CD4-positive, CD25-positive, alpha-beta regulatory T cell (primary cell): ENCODE measurements at places on chromosomes 7 and 10. TPM values are rescaled to one million over a fixed set of nuclear protein-coding genes. Genes with fewer than 3 reads are reported as not detected.

HERC4 gene
- 24.1 TPM for polyA plus RNA-seq

PTPRZ1 gene
- polyA plus RNA-seq = not detected

CCL24 gene
- not detected for polyA plus RNA-seq

EBLN1 gene
- not detected for polyA plus RNA-seq

GNAT3 gene
- polyA plus RNA-seq = not detected

LAMTOR4 gene
- 450 TPM for polyA plus RNA-seq

FAM25C gene
- not detected for polyA plus RNA-seq

- H3K27me3 ChIP-seq = peaks cover 4% of the 10 kb centered on the region
- no peak overlapping the region for H3K27ac ChIP-seq
- no peak for DNase-seq
- no peaks in the 10 kb centered on the region for H3K36me3 ChIP-seq
Measured at GRCh38 chr7:65609131-65609530, 235.5 kb downstream of the ZNF92 start.

DNA sequence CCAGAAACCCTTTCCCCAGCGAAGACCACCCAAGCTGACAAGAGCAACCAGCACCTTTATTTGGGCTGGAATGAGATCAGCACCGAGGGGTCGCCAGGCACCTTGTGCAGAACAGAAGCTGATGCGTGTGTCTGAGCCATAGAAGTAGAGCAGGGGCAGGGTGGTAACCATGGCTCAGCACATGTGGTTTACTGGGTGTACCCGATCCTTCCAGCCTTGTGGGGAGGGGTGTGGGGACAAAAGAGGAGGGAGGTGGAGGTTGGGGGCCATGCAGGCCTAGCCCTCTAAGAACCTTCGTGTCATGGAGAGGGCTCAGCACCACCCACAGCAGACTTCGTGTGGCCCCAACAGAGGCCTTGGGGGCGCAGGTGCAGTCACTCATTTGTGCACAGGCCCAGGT is 84.0 kb upstream of the GTF2I start:
- H3K36me3 ChIP-seq = no peaks in the 10 kb centered on the region
- no peak overlapping the region for H3K4me3 ChIP-seq
- H3K27ac ChIP-seq = no peak overlapping the region
- DNase-seq = no peak
- H3K27me3 ChIP-seq = no peaks in the 10 kb centered on the region

DNA sequence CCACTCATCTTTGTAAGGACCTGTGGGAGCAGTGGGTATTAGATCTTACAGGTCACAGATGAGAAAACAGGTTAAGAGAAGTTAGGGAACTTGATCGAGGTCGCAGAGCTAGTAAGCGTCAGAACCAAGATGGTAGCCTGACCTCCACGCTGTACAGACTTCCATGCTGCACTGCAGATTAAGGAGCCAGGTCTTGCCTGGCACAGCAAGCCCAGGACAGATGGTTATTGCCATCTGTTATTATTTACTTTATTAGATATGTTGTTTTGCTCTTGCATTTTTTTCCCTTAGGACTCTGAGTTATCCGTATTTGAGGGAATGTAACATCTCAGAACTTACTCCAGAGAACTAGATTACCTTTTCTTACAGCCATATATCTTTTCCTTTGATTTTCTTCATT is 147.2 kb downstream of the NSUN6 start:
- no peak overlapping the region for H3K27ac ChIP-seq
- H3K4me3 ChIP-seq = no peak overlapping the region
- DNase-seq = no peak
- H3K4me1 ChIP-seq = no peaks in the 10 kb centered on the region
- H3K27me3 ChIP-seq = peaks cover 2% of the 10 kb centered on the region
- no peaks in the 10 kb centered on the region for H3K36me3 ChIP-seq

- no peaks in the 10 kb centered on the region for H3K27me3 ChIP-seq
- H3K4me3 ChIP-seq = no peak overlapping the region
- no peak for DNase-seq
- H3K36me3 ChIP-seq = no peaks in the 10 kb centered on the region
- no peaks in the 10 kb centered on the region for H3K4me1 ChIP-seq
Measured at GRCh38 chr7:102248081-102248455, 38.6 kb upstream of the SH2B2 start.

GRCh38 chr10:44742248-44742647 is 168.9 kb upstream of the TMEM72 start:
- H3K27ac ChIP-seq = no peak overlapping the region
- no peak for DNase-seq
- H3K36me3 ChIP-seq = no peaks in the 10 kb centered on the region
- H3K4me3 ChIP-seq = no peak overlapping the region
- H3K4me1 ChIP-seq = no peaks in the 10 kb centered on the region
- no peaks in the 10 kb centered on the region for H3K27me3 ChIP-seq

GRCh38 chr10:119281581-119282071 is 74.3 kb downstream of the GRK5 start:
- no peak overlapping the region for H3K4me3 ChIP-seq
- DNase-seq = no peak
- H3K27ac ChIP-seq = no peak overlapping the region
- H3K36me3 ChIP-seq = no peaks in the 10 kb centered on the region
- H3K27me3 ChIP-seq = no peaks in the 10 kb centered on the region

DNA sequence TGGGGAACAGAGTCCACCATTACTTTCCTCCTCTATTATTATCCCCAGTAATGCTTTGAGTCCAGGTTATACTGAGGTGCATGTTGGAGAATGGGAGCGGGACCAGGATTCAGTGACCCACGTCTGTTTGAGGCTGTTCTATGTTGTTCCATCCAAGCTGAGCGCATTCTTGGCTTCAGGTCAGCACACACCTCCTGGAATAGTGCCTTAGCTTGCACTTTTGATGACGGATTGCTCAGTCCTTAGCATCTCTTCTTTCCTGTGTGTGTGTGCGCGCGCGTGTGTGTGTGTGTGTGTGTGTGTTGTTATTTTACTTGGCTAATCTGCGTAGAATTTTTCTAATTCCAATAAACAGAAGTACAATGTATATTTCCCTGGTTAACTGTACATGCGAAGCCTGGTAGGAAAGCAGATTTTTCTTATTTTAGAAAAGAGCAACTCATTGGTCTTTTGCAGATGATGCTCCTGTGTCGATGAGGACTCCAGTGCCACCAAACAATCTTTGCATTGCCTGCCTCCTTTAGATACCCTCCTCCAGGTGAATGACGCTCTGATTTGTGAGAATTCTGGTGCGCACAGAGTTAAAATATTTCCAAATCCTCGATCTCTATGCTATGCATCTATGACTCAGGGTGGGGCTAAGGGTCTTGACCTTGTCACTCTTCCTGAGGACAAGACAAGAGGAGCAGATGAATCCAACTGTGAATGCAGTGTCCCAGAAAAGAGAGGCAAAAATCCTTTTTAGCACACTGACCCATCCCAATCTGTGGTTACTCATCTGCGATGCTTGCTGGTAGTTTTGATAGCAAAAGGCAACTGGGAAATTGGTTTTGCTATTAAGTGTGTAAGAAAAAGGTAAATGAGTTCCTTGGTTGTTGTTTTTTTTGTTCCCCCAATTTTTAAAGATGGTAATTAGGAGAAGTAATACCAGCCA is 13.3 kb upstream of the CELF2 start:
- DNase-seq = no peak
- H3K4me3 ChIP-seq = no peak overlapping the region
- no peak overlapping the region for H3K27ac ChIP-seq
- peaks cover 26% of the 10 kb centered on the region for H3K27me3 ChIP-seq
- no peaks in the 10 kb centered on the region for H3K36me3 ChIP-seq

DNA sequence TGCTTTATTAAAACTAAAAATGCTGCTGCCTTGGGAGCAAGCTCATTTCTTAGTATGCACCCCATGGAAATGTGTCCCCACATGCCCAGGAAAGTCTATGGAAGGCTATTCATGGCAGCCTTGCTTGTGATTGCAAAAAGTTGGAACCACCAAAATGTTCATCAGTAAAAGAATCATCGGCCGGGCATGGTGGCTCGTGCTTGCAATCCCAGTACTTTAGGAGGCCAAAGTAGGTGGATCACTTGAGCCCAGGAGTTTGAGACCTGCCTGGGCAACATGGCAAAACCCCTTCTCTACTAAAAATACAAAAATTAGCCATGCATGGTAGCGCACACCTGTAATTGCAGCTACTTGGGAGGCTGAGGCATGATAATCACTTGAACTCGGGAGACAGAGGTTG is 79.8 kb downstream of the ARHGAP22 start:
- no peaks in the 10 kb centered on the region for H3K36me3 ChIP-seq
- DNase-seq = no peak
- H3K4me3 ChIP-seq = no peak overlapping the region
- no peaks in the 10 kb centered on the region for H3K4me1 ChIP-seq

GRCh38 chr10:72255977-72256729 is 17.6 kb upstream of the DDIT4 start:
- peaks cover 49% of the 10 kb centered on the region for H3K4me1 ChIP-seq
- no peaks in the 10 kb centered on the region for H3K27me3 ChIP-seq
- no peak overlapping the region for H3K27ac ChIP-seq
- no peak overlapping the region for H3K4me3 ChIP-seq
- no peaks in the 10 kb centered on the region for H3K36me3 ChIP-seq

- no peak overlapping the region for H3K27ac ChIP-seq
- no peak overlapping the region for H3K4me3 ChIP-seq
- DNase-seq = no peak
- H3K36me3 ChIP-seq = no peaks in the 10 kb centered on the region
Measured at GRCh38 chr10:95474228-95475002, 86.8 kb downstream of the SORBS1 start.

- no peak overlapping the region for H3K27ac ChIP-seq
- no peaks in the 10 kb centered on the region for H3K27me3 ChIP-seq
- no peaks in the 10 kb centered on the region for H3K36me3 ChIP-seq
- DNase-seq = no peak
Measured at GRCh38 chr7:52518869-52519268, 516.6 kb upstream of the POM121L12 start.

GRCh38 chr10:72889391-72889831 is 4.1 kb upstream of the OIT3 start:
- H3K27me3 ChIP-seq = peaks cover 2% of the 10 kb centered on the region
- no peak overlapping the region for H3K4me3 ChIP-seq
- no peaks in the 10 kb centered on the region for H3K4me1 ChIP-seq
- no peak overlapping the region for H3K27ac ChIP-seq
- peaks cover 6% of the 10 kb centered on the region for H3K36me3 ChIP-seq
- no peak for DNase-seq

DNA sequence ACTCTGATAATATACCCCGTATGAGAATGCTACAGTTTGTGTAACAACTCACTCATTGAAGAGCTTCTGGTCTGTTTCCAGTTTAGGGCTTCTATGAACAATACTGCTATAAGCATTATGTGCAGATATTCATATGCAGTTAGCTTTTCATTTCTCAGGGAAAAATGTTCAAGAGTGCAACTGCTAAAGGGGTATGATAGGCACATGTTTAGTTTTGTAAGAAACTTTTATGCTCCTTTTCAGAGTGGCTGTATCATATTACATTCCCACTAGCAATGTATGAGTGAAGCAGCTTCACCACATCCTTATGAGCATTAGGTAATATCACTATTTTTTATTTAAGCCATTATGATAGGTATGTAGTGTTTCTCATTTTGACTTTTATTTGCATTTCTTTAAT is 182.6 kb upstream of the CXCL12 start:
- no peaks in the 10 kb centered on the region for H3K36me3 ChIP-seq
- no peak for DNase-seq
- no peak overlapping the region for H3K4me3 ChIP-seq
- H3K27ac ChIP-seq = no peak overlapping the region

GRCh38 chr10:48606530-48607355 is 1.9 kb upstream of the ARHGAP22 start:
- no peaks in the 10 kb centered on the region for H3K4me1 ChIP-seq
- no peak overlapping the region for H3K4me3 ChIP-seq
- peaks cover 4% of the 10 kb centered on the region for H3K27me3 ChIP-seq
- H3K27ac ChIP-seq = no peak overlapping the region

DNA sequence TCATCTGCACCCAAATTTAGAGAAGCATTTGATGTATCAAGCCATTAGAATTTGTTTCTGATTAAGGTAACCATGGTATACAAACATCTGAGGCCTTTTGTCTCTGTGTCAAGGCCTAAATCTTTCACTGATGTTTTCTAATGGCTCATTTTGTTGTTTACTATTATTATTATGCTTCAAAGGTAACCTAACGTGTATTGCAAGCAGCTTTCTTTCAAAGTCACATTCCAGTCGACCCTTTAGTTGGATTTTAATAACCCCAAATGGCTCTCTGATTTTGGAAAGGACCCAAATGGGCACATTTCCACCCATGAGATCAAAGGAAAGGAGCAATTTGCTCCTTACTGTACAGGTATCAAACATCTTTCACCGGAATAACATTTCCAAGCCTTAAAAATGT is 46.7 kb upstream of the WNT16 start:
- H3K4me3 ChIP-seq = no peak overlapping the region
- DNase-seq = no peak
- no peak overlapping the region for H3K27ac ChIP-seq
- H3K27me3 ChIP-seq = peaks cover 1% of the 10 kb centered on the region
- H3K36me3 ChIP-seq = no peaks in the 10 kb centered on the region

GRCh38 chr10:6823770-6824169 is 243.7 kb upstream of the PRKCQ start:
- no peak overlapping the region for H3K27ac ChIP-seq
- no peak for DNase-seq
- no peaks in the 10 kb centered on the region for H3K4me1 ChIP-seq
- no peak overlapping the region for H3K4me3 ChIP-seq
- H3K36me3 ChIP-seq = no peaks in the 10 kb centered on the region

GRCh38 chr10:76073524-76073923 is 642.1 kb downstream of the LRMDA start:
- H3K36me3 ChIP-seq = no peaks in the 10 kb centered on the region
- no peaks in the 10 kb centered on the region for H3K27me3 ChIP-seq
- H3K4me1 ChIP-seq = no peaks in the 10 kb centered on the region
- H3K4me3 ChIP-seq = no peak overlapping the region
- H3K27ac ChIP-seq = no peak overlapping the region
